NCI-H510A treated with DMSO at 0.1 percent for 48 hours (cell line): ENCODE measurements at places on chromosomes 16 and 17.

GRCh38 chr17:76500074-76500746, 1.0 kb downstream of the RHBDF2 start:
- no peak for DNase-seq

DNA sequence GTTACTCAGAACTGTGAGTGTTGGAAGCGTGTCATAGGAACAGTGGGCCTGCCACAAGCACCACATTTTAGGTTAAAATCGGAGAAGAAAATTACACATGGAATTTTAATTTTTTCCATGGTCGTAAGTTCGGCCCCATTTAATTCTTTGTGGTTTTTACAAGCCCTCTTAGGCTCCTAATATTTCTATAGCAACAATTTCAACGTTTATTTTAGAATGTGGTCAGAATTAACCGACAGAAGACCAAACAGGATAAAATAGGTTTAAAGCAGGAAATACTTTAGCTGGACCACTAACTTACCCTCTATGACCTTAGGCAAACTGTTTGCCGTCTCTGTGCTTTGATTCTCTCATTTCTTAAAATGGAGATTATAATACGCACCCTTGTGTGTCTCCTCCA, 69.9 kb downstream of the FTO start:
- DNase-seq: no peak

DNA sequence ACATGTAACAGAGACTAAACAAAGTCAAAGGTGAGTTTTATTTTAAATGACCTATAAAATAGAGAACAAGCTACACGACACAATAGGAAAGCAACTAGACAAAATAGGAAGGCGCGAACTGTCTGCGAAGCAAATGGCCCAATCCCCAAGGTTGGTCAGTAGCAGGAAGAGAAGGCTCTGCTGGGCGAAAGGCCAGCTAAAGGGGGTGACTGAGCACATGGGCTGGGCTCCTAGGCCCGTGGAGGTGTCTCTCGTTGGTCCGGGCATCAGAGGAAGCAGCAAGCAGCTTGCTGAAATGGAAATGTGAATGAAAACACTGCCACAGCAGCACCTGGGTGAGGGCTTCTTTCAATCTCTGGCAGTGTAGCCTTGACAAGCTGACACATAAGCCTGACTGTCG, 129.4 kb downstream of the ZNF778 start:
- no peak for DNase-seq

DNA sequence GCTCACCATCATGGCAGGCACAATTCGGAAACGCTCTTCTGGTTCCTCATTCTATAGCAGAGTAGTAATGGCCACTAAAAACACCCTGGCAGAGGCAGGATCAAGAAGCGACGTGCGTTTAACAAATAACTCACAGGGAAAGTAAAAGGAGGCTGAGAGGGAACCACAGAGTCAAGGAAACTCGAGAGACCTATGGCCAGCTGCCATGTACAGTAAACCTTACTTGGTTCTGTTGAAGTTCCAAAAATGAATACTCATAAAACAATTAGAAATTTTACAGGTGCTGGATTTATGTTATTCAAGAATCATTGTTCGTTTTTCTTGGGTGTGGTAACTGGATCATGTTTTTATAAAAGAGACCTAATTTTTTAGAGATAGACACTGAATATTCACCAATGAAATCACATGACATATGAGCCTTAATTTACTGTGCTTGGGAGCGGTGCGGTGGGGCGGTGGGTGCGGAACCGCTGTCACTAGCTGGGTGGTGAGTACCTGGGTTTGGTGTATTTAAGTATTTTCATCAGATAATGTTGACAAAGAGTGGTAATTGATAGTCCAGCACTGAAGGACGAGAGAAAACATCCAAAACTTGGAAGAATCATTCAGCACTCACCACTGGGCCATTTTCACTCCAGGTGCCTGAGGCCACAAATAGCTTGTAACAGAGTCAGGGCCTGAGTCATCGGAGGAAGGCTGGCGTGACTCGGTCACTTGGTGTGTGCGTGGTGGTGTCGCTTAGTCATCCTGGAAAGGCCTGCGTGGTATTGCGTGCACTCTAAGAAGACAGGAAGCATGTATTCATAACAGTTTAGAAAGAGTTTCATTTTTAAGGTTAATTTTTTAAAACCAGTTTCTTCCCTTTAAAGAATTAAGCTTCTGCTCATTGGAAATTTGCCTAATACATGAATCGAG, 135.4 kb upstream of the CHMP6 start:
- DNase-seq: no peak

DNA sequence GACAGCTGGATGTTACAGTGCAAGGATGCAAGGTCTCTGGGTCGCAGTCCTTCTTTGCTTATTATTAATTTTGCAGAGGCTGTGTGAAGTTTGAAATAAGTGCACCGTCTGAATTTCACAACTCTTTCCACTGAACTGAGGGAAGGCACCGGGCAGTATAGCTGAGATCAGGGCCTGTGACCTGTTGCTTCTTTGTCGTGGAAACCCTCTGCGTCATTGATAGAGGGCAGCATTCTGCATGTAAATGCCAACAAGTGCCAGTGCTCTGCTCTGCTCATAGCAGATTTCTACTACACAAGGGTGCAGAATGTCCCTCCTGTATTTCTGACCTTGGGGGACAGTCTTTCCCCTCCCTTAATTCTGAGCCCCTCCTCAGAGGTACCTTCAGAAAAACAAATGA, 26.0 kb downstream of the CD300LF start:
- peak; percentile 31 for DNase-seq
